ENCODE measurements at places on chromosomes 2 and 18. TPM values are rescaled to one million over a fixed set of nuclear protein-coding genes. Genes with fewer than 3 reads are reported as not detected.

- DNase-seq: no peak
These were observed 29.2 kb downstream of the SLC66A2 start for GRCh38 chr18:79921984-79922965.

DNA sequence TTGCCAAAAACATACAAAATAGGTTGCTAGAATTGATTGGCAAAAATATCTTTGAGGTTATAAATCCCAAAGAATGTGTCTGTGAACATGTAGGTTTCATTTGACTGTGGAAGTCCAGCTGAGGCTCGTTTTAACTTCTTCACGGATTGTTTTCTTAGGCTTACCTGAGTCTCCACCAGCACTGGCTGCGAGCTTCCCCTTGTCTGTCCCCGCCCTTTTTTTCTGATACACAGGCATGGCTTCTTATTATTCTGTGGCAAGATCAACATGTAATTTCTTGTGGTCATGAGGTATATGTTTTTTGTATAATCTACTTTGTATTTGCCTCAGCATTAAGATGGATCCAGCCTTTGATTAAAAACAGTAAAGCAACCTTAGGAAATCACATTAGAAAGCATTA is 7.2 kb upstream of the SLC40A1 start:
- DNase-seq: no peak

DNA sequence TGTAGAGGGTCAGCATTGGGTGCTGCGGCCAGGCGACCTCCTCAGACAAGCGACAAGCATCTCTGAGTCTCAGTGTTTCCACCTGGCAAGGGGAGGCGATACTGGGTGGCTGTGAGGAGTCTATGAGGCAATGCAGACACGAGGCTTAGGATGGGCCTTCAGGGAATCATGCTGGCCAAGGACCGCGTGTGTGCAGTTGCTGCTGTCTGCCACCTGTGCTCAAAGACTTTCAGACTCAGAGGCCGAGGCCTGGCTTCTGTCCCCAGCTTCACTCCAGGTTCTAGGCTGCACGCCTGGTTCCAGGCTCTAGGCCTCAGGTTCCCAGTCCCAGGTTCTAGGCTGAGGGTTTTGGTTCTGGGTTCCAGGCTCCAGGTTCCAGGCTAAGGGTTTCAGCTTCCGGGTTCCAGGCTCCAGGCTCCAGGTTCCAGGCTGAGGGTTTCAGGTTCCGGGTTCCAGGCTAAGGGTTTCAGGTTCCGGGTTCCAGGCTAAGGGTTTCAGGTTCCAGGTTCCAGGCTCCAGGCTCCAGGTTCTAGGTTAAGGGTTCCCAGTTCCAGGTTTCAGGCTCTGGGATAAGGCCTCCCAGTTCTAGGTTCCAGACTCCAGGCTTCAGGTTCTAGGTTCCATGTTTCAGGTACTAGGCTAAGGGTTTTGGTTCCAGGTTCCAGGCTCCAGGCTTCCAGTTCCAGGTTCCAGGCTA is 14.8 kb downstream of the LRRFIP1 start:
- DNase-seq: no peak

EVA1A gene
- 42.5 TPM for polyA plus RNA-seq

DNA sequence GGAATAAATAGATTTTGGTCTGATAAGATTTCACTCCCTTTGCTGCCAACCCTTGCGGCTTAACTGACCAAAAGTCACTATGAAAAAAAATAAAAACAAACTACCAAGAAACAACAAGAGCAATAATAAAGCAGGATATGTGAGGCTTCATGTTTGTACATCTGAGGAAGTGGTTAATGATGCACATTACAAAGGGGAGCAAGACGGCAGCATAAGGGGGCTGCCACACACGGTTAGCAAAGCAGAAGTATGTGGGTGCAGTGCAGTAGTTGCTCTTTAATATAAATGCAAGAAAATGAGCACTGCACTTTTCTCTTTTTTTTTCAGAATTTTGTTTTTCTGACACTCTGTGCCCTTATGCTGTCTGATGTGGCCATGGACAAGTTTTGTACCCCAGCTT is 377.1 kb upstream of the CNTNAP5 start:
- no peak for DNase-seq
